Vagina (tissue), 2 donors: ENCODE measurements at places on chromosomes 16 and 17.

GRCh38 chr16:85369741-85370528 lies 243.2 kb upstream of the GSE1 start:
- no peak for DNase-seq

- no peak for DNase-seq
These were observed 26.2 kb upstream of the RHBDL3 start for GRCh38 chr17:32239456-32239855.

DNA sequence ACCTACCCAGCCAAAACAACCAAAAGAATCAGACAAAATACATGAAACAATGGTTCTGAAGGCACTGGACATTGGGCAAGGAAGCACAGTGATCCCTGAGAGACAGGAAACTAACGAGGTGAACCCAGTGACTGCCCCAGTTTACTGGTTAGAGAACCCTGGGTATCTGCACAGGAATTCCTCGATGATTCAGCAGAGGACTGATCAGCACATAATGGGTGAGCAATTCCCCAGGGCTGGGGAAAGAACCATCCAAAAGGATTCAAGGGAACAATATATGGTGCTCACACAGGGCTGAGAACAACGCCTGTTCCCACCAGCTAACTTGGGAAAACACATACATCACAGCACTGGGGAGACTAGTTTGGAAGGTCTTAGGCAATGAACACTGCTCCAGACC lies 167.2 kb downstream of the PARN start:
- DNase-seq = no peak

DNA sequence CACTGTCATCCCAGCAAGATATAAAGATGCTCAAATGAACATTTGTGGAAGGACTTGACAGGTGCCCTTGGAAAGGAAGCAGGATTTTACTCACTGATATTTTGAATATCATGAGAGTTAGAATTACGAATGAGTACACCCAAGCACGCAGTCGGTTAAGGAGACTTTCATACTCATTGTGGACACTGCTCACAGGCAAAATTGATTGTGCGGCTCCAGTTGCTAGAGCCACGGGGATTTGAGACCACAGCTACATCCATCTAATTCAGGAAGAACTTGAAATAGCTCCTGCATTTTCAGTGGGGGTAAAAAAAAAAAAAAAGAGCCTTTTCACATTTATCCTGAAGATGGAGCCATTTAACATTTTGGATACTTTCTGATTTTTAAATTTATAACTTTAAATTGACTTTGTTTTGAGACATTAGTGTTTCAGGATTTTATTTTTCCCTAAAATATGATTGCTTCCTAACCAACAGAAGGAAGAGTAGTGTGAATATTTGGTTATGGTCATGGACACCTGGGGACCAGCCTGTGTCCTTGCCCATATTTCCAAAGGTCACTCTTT lies 1080.1 kb upstream of the EEF2KMT start:
- DNase-seq = no peak

- no peak for DNase-seq
These were observed 1.6 kb downstream of the BFAR start for GRCh38 chr16:14634389-14634725.

DNA sequence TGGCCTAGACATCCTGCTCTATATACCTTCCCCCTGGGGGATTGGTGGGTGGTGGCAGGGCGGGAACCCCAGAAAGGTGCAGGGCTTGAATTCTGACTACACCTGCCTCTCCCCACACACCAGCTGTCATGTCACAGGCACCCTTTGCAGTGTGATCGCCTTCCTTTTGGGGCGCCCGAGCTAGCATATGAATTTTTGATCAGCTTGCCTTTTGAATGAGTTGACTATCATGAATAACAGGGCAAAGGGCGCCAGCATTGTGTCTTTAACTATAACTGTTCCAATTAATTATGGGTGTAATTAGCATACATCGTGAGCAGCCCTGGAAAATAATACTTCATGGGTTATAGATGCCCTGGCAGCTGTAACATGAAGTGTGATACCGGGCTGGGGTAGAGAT lies 72.7 kb downstream of the CYLD start:
- no peak for DNase-seq

DNA sequence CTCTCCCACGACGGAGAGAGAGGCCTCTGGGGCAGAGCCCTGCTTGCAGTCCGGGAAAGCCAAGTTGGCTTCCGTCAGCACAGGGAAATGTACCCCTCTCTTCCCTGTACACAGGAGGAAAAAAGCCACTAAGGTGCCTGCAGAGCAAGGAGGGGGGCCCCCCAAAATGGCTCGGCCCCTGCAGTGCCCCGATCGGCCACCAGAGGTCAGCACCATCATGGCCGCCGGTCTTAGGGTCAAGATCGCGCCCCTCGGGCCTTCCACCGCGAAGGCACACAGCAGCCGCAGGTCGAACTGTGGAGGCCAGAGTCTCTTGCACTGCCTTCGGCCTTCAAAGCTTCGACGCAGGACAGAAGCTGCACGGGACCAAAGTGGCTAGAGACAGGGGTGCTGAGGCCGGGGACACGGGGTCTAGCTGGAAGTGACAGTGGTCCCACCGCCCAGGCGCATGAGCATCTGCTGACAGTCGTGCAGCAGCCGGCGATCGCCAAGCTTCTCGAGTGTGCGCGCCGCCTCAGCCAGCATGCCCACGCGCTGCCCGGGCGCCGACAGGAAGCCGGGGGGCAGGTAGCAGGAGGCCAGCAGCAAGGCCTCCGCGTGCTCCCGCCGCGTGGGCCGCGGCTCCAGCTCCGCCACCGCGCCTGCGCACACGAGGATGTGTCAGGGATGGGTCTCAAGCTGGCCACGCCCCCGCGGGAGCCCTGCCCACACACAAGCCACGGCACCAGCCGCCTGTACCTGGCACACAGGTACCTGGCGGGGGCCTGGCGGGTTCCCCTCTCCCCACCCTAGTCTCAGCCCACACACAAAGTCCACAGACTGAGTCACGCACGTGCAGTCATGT lies 24.4 kb downstream of the SREBF1 start:
- DNase-seq = no peak

- DNase-seq = no peak
These were observed 294.4 kb upstream of the IRX5 start for GRCh38 chr16:54636221-54636793.

GRCh38 chr16:52963212-52963854 lies 89.4 kb downstream of the CHD9NB start:
- DNase-seq = no peak

- DNase-seq = no peak
These were observed 1.7 kb downstream of the USP32 start for GRCh38 chr17:60390186-60390585.

- no peak for DNase-seq
These were observed 44.9 kb upstream of the PIK3R6 start for GRCh38 chr17:8912084-8912981.

DNA sequence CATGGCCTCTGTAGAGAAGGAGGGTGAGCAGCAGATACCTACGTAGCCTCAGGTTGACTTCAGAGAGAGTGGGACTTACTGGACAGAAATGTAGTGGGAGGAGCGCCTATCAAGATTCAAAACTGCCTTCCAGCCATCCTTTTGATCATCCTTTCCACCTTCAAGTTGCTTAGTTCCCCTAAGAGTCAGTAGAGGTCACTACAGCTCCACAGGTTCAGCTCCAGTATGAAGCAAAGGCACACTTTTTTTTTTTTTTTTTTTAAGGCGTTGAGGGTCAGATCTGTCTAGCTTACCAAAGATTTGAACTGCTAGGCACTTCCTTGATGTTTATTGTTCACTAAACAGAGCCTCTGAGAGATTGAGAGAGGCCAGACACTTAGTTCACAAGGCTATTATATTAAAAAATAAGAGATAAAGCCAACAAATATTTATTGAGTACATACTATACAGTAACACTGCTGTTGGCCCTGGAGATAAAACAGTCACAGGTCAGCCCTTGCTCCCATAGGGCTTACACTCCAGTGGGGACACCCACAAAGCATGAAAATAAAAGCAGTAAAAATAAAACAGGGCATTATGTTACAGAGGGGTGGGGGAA lies 3.1 kb downstream of the RNF227 start:
- DNase-seq = no peak

- no peak for DNase-seq
These were observed 56.1 kb downstream of the TNRC6C start for GRCh38 chr17:78014646-78015045.

DNA sequence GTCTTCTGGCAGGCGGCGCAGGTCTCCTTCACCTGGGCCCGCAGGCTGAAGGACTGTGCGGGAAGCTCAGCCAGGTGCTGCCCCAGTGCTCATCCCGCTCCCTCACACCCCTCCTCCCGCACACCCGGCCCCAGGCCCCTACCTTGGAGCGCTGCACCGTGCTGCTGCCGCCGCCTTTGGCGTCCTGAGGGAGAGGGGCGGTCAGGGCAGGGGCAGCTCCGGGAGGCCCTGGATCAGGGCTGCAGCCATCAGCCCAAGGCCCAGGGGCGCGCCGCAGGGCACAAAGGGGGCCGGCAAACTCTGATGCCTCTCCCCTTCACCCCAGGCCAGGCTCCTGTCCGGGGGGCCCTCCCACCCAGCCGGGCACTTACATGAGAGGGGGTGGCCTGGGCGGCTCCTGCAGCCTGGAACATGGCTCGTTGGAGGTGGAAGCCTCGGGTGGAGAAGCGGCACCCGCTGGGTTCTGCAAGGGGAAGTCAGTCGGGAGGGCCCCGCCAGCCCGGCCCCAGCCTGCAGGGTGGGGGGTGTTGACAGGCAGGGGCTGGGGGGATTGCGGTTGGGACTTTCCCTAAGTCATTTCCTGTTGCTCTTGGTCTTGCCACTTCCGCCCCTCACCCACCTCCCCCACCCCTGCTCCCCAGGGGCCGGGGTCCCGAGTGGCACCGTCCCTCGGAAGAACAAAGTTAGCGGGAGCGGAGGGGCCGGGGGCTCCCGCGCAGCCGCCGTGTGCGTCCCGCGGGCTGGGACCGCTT lies 863 bp downstream of the LIMD2 start:
- peak; percentile 88 for DNase-seq

GRCh38 chr17:6162892-6163291 lies 92.7 kb downstream of the WSCD1 start:
- no peak for DNase-seq

GRCh38 chr16:21159281-21159951 lies 942 bp downstream of the LDAF1 start:
- no peak for DNase-seq

DNA sequence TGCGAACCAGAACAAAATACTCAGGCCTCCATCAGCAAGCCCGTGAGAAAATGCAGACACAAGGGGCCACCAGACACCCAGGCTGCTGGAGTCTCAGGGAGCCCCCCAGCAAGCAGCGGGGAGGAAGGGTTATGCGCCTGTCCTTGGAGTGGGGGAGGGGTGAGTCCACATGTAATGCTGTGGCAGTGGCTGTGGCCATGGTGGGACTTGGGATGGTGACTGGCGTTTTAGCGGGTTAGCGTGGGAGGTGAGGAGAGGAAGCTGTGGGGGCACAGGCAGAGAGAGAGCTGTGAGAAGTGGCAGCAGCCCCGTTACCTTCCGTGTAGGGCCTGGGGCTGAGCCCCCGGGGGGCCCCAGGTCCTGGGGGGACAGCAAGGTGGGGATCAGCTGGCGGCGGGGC lies 58.3 kb downstream of the SRCIN1 start:
- DNase-seq = no peak

- no peak for DNase-seq
These were observed 12.8 kb downstream of the DNAH9 start for GRCh38 chr17:11610999-11611566.

DNA sequence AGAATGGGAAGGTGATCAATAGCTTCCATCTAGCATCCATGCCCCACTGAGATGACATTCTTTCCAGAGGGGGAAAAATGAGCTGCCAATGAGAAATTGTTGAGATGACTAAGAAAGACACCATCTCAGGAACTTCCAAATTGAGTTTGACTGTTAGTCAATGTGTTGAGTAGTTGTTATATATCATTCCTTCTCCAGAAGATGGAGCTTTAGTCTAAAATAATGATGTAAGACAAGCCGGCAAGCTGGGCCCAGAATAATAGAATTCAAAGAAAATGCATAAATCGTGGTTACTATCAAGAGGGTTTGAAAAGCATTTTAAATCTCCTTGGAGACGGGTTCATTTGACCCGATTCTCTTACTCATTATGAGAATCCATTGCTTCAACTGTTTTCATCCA lies 71.0 kb upstream of the ATF7IP2 start:
- DNase-seq = no peak

- no peak for DNase-seq
These were observed 39.9 kb downstream of the CDH1 start for GRCh38 chr16:68776821-68777485.

- no peak for DNase-seq
These were observed 15.6 kb upstream of the PMFBP1 start for GRCh38 chr16:72187551-72187950.

DNA sequence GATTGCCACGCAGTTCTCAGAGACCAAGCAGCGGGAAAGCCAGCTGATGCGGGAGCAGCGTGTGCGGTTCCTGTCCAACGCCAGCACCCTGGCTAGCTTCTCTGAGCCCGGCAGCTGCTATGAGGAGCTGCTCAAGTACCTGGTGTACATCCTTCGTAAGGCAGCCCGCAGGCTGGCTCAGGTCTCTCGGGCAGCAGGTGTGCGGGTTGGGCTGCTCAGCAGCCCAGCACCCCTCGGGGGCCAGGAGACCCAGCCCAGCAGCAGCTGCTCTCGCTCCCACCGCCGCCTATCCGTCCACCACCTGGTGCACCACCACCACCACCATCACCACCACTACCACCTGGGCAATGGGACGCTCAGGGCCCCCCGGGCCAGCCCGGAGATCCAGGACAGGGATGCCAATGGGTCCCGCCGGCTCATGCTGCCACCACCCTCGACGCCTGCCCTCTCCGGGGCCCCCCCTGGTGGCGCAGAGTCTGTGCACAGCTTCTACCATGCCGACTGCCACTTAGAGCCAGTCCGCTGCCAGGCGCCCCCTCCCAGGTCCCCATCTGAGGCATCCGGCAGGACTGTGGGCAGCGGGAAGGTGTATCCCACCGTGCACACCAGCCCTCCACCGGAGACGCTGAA lies 15.2 kb downstream of the CACNA1G start:
- DNase-seq = no peak

GRCh38 chr17:298791-299450 lies 53.7 kb downstream of the RPH3AL start:
- no peak for DNase-seq

- DNase-seq = no peak
These were observed 587.7 kb downstream of the MAF start for GRCh38 chr16:79012671-79013434.

DNA sequence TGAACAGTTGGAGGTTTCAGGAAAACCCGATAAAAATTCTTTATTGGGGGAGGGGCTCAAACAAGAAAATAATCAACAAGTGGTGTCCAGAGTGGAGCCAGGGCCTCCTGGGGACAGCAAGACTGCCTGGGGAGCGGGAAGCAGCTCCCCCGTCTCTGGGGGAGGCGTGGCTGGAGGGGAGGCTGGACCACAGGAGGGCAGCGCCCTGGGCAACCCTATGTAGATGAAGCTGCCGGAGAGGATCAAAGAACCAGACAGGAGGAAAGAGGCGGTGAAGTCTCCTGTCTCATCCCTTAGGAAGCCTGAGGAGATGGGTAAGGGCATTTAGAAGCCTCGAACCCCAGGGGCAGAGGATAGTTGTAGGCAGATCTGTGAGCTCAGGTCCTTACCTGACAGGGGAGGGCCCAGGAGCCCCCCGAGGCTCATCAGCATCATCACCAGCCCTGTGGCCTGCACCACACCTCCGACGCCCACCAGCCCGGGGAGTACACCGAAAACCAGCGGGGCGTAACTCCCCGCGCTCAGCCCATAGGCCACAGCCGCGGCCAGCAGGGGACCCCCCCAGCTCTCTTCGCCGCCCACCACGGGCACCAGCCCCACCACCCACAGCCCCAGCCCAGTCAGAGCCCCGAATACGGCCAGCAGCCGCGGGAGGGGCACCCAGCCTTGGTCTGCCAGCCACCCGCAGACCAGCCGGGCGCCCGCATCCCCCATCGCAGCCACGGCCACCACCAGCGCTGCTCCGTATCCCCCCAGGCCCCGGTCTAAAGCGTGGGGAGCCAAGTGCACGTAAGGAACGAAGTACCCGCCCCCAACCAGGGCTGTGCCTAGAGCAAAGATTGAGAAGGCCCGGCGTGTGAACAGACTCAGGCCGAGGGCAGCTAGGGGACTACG lies 2.0 kb downstream of the SLC16A11 start:
- DNase-seq = no peak
